Left forelimb (tissue), 1 donor: ENCODE measurements at places on chromosomes 3 and 15.

DNA sequence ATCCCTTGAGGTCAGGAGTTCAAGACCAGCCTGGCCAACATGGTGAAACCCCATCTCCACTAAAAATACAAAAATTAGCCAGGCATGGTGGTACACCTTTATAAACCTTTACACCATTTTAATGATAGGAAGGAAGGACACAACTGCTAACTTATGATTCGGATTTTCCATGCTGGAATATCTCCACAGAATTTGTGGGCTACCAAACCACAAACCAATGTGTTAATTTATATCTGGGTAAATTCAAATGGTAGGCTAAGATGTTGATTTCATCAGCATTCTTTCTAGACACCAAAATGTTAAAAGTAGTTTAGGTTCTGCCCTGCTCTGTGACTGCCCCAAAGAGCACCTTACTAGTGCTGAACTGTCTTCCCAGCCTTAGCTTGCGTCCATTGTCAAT is 72.8 kb downstream of the POLQ start:
- no peak for DNase-seq

DNA sequence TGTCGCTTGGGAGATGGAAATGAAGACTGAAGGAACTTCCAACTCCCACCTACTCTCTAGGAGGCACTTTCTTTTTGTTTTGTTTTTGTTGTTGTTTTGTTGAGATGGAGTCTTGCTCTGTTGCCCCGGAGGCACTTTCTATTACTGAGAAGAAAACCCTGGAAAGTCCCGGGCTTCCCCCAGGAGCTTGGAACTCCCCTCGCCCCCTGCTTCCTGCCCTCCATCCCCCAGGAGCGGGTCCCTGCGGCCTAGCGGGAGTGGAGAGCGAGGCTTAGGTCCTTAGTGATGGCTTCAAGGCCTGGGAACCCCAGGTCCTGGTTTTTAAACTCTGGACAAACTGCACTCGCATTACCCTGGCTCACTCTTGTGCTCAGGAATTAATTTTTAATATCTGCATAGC is 195.7 kb downstream of the OCA2 start:
- no peak for DNase-seq

- no peak for DNase-seq
Measured at GRCh38 chr15:29070471-29071231, 184.9 kb downstream of the APBA2 start.

- DNase-seq, result no peak
Measured at GRCh38 chr15:32943711-32944110, 225.9 kb downstream of the GREM1 start.
